Cardiac muscle cell (in vitro differentiated cells and primary cell): ENCODE measurements at places on chromosomes 3 and 15. TPM values are rescaled to one million over a fixed set of nuclear protein-coding genes. Genes with fewer than 3 reads are reported as not detected.

GRCh38 chr15:71375934-71376333 is 260.7 kb downstream of the THSD4 start:
- no peak for DNase-seq
- H3K4me1 ChIP-seq, result no peaks in the 10 kb centered on the region
- no peak overlapping the region for H3K27ac ChIP-seq
- no peaks in the 10 kb centered on the region for H3K27me3 ChIP-seq

ATP10A gene
- total RNA-seq, result not detected in 2 replicates

- no peaks in the 10 kb centered on the region for H3K27me3 ChIP-seq
- H3K27ac ChIP-seq, result no peak overlapping the region
Observed at GRCh38 chr3:197003461-197004385, 25.9 kb downstream of the MELTF start.

GRCh38 chr3:60948488-60948887 is 302.8 kb downstream of the FHIT start:
- no peak overlapping the region for H3K27ac ChIP-seq
- H3K4me1 ChIP-seq, result no peaks in the 10 kb centered on the region
- no peaks in the 10 kb centered on the region for H3K27me3 ChIP-seq

INSYN1 gene
- 9.6 and 15.8 TPM in 2 replicates for total RNA-seq

DNA sequence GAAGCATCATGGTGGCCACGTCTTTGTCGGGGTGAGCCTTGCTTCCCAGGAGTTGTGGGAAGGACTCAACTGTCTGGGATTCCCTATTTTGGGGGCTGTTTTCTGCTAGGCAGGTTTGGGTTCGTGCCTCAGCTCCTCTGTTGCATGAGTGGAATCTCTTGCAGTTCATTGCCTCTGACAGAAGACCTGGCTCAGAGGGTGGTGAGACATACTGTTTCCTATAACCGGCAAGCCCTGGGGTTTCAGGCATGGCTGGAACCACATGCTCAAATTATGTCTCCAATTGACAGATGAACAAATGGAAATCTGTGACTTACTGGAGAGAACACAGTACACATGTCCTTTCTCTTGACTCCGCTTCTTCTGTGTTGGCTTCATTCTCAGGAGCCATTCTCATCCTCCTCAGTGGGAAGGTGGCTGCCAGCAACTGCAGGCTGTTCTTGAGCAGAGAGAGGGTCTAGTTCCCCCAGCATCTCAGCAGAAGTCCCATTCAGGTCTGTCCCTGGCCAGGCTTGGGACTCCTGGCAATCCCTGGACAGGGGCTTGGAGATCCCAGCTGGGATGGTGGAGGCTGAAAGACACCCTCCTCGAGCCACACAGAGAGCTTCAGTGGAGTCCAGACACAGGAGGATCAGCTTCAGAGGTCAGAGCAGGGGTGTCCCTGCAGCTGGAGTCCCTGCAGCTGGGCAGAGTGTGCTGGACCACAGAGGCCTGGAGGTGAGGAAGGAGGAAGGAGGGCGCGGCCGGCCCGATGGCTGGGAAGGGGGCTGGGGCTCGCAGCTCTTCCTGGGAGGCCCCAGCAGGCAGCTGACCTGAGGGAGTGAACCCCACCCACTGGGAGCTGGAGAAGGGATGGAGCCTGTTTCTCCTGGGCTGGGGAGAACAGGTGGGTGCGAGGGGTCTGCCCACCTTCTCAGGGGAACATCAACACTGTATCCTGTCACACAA is 97.6 kb downstream of the LSM3 start:
- no peaks in the 10 kb centered on the region for H3K36me3 ChIP-seq
- H3K27me3 ChIP-seq, result no peaks in the 10 kb centered on the region
- peaks cover 4% of the 10 kb centered on the region for H3K4me1 ChIP-seq
- H3K27ac ChIP-seq, result no peak overlapping the region
- H3K4me3 ChIP-seq, result no peak overlapping the region

SLCO3A1 gene
- total RNA-seq, result 25.2 and 35.5 TPM in 2 replicates

RNF13 gene
- total RNA-seq, result 13.3 and 15.9 TPM in 2 replicates

ADCY5 gene
- total RNA-seq, result 47.7 and 93.7 TPM in 2 replicates

KBTBD8 gene
- total RNA-seq, result 9.9 and 13.8 TPM in 2 replicates

SCAP gene
- 124 and 140 TPM in 2 replicates for total RNA-seq

DNA sequence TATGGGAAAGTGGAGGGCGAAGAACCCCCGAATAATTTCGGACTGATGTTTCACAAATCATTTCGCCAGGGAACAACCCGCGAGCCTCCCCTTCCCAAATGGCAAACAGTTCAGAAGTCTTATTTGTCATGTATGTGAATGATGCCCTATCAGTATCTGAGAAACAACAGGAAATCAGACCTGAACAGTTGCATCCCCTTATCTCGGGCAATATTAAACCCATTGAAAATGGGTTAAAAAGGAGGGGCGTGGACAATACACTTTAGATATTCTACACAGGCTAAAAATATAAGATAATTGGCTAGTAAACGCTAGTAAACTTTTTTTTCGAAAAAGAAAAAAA is 1003.3 kb upstream of the NR2F2 start:
- H3K4me3 ChIP-seq, result peak overlapping the region; percentile 32
- no peaks in the 10 kb centered on the region for H3K36me3 ChIP-seq
- H3K4me1 ChIP-seq, result no peaks in the 10 kb centered on the region
- no peak for DNase-seq
- H3K27ac ChIP-seq, result no peak overlapping the region

GOLGA8S gene
- total RNA-seq, result 0.04 TPM in 1 of 2 replicates, not detected in the other

PLD1 gene
- total RNA-seq, result 15.7 and 35.1 TPM in 2 replicates

PXYLP1 gene
- total RNA-seq, result 16.6 and 24.3 TPM in 2 replicates

GPR171 gene
- not detected in 2 replicates for total RNA-seq

- H3K4me3 ChIP-seq, result no peak overlapping the region
- H3K4me1 ChIP-seq, result no peaks in the 10 kb centered on the region
- H3K27ac ChIP-seq, result no peak overlapping the region
- H3K27me3 ChIP-seq, result no peaks in the 10 kb centered on the region
- H3K36me3 ChIP-seq, result no peaks in the 10 kb centered on the region
Observed at GRCh38 chr15:62087671-62088352, 21.0 kb downstream of the C2CD4A start.
